ENCODE measurements at places on chromosomes 2 and 18.
A peak's percentile ranks its signal among the peaks of the same experiment; 100 is the strongest.

- DNase-seq, result no peak
These were observed 108.9 kb downstream of the INHBB start for GRCh38 chr2:120454654-120455385.

- DNase-seq, result peak; percentile 10
These were observed 90.7 kb upstream of the GCFC2 start for GRCh38 chr2:75801234-75801982.

DNA sequence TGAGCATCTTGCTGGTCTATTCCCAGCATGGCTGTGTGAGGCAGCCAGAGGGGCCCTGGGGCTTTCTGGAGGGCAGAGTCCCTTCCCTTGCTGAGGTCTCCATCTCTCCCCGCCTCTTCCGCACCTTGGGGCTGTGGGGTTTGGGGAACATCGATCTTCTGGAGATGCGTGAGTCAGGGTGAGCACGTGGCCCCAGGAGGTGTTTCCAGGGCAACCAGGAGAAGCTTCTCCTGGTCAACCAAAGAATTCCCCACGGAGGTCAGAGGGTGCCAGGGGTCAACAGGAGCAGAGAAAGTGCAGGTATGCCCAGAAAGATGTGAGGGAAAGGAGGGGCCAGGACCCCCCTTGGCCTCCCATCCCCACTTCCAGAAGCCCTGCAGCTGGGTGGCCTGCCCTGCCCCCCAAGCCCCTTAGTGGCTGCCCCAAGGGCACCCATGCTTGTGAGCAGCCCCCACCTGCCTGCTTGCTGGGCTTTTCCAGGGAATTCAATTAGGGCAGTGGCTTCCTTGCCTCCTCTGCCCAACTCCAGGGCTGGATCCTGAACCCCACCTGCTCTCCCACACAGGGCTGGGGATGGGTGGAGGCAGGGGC lies 2.8 kb upstream of the PROM2 start:
- DNase-seq, result no peak

GRCh38 chr2:21263622-21264021 lies 139.9 kb downstream of the TDRD15 start:
- DNase-seq, result no peak

GRCh38 chr2:230158468-230158867 lies 61.3 kb downstream of the SP110 start:
- no peak for DNase-seq

DNA sequence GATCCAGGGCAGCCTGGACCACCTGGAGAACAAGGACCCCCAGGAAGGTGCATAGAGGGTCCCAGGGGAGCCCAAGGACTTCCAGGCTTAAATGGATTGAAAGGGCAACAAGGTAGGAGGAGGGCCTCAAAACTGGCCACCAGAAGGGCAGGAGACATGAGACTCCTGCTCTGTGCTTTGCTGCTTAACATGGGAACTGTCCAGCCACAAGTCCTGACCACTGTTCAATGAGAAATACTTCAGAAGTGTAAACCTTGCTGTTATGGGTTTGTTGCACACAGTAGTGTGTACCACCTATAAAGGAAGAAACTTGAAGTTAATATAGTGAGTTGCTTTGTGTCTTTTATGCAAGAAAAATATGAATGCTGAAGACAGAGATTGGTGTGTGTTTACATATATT lies 44.2 kb upstream of the MFF start:
- no peak for DNase-seq

GRCh38 chr2:105597806-105598803 lies 146.6 kb upstream of the NCK2 start:
- no peak for DNase-seq

- no peak for DNase-seq
These were observed 780.0 kb downstream of the CNTNAP5 start for GRCh38 chr2:124805060-124805459.

DNA sequence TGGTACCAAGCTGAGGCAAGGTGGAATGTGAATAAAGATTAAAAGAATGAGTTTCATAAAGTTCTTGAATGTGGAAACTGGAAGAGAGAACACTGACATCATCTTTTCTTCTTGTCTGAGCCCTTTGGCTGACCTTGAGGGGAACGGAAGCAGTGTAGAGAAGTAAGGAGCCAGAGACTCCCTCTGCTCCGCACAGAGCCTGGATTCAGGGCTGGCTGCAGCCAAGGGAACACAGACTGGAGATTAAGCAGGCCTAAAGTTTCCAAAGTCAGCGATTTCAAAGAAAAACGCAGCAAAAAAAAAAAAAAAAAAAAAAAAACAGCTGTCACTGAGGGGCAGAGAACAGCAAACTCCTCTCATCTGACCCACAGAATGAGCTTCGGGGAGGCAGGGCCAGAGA lies 19.3 kb upstream of the ALK start:
- DNase-seq, result no peak

DNA sequence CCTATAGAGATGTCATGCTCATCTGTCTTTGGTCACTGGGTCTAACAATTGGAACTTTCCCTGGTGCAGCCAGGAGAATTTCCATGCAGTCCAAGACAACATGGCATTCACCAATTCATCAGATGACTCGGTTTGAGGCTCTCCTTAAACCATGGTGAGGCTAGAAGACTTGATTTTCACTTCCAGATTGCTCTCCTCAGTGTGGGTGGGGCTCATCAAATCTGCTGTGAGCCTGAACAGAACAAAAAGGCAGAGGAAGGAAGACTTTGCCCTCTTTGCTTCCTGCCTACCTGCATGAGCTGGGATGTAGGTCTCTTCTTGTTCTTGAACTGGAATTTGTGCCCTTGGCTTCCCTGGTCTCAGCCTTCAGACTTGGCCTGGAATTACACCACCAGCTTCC lies 203.4 kb upstream of the TRIB2 start:
- DNase-seq, result no peak

GRCh38 chr2:215377283-215377682 lies 58.6 kb downstream of the FN1 start:
- DNase-seq, result no peak

GRCh38 chr2:197165020-197165419 lies 145.6 kb downstream of the ANKRD44 start:
- no peak for DNase-seq

- peak; percentile 97 for DNase-seq
These were observed 475 bp upstream of the BARD1 start for GRCh38 chr2:214809751-214810564.

- no peak for DNase-seq
These were observed 6.9 kb downstream of the CD8A start for GRCh38 chr2:86783615-86784339.

DNA sequence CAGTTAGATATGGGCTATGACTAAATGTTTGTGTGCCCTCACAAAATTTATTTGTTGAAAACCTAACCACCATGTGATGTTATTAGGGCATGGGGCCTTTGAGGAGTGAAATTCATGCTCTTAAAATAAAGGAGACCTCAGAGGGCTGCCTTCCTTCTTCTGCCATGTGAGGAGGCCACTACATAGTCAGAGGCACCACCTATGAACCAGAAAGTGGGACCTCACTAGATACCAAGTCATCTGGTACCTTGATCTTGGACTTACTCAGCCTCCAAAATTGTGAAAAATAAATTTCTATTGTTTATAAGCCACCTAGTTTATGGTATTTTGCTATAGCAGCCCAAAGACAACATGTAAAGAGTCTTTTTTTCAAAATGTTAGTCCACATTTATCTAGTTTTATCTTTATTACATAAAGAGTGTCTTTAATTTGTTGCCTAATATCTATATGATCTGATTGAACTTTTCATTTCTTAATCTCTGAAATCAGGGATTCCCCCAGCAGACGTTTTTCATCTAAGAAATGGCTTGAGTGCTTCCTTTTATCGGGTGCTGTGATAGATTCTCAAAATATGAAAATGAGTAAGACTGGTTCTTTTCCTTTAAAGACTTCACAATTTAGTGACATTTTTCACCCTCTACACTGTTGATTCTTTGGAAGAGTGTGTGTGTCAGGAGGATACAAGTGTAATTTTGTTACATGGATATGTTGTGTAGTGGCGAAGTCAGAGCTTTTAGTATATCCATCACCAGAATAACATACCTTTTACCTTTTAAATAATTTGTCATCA lies 34.2 kb downstream of the PMS1 start:
- DNase-seq, result no peak

DNA sequence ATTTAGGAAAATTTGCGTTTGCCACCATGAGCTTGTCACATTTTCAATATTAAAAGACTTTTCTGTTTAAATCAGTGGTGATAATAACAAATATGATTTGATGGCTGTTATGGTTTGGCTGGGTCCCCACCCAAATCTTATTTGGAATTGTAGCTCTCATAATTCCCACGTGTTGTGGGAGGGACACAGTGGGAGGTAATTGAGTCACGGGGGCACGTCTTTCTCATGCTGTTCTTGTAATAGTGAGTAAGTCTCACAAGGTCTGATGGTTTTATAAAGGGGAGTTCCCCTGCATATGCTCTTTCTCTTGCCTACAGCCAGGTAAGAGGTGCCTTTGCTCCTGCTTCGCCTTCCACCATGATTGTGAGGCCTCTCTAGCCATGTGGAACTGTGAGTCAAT lies 83.4 kb upstream of the RGPD4 start:
- no peak for DNase-seq

GRCh38 chr2:208311954-208312353 lies 45.9 kb downstream of the PIKFYVE start:
- DNase-seq, result no peak

DNA sequence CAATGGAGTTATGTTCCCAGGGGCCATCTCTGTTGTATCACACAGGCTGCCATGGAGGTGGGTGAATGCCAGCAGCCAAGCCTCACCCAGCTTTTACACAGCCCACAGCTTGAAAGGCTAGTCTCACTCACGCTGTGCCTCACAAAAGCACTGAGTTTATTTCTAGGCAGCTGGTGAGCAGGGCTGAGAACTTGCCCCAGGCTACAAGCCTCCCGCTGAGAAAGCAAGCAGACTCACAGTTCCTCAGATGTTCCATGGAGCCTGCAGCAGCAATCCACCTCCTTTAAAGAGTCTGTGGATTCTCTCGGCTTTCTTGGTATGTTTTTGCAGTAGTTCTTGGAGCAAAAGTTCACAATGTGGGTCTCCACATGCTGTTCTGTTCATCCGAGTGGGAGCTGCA lies 40.9 kb upstream of the ALKAL2 start:
- DNase-seq, result no peak

GRCh38 chr2:105581555-105581944 lies 163.2 kb upstream of the NCK2 start:
- no peak for DNase-seq

DNA sequence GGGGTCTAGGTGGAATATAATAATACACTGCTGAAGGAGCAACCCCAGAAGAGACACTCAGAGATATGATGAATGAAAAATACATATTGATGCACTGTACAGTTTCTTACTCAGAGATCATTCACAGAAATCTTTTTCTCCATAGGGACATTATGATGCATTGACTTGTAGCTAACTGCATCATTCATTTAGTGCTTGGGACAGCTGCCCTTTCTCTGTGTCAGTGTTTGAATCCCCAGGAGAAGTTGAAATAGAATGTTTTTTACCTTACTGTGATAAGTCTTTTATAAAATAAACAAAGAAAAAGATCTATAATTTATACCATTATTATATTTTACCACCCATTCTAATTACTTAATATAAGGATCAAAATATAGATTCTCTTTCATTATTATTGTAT lies 91.7 kb upstream of the DSEL start:
- no peak for DNase-seq

- DNase-seq, result no peak
These were observed 558.4 kb downstream of the PIK3C3 start for GRCh38 chr18:42513441-42513840.

DNA sequence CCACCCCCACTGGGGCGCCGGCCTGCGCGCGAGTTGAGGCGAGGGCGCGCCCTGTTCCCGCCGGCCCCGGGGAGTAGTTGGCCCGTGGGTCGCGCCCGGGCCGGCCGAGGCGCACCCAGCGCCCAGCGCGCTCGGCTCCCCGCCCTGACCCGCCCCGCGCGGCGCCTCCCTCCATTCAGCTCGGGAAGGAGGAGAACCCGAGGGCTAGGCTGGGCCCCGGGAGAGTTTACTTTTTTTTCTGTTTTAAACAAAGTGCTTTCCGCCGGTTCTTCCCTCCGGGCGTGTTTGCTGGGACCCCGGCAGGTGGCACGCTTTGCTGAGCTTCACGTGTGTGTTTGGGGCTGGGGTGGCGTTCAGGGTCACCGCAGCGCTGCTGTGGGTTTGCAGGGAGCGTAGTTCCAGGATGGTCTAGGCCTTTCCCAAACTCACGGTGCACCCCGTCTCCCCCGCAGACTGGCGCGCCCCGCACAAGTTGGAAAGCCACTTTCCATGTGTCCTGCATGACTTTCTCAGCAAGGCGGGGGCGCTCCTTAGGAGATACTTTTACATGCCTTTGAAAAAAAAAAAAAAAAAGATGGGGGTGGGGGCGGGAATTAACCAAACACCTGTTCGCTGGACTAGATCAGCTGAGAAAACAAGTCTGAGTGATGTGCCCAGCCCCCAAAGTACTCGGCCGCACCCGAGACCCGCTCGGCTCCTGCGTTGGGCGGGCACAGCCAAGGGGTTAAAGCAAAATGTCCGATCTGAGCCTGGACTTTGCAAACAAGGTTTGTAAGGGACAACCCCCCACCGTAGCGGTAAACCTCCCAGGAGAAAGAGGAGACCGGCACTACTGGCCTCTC lies 825 bp downstream of the ITGA6 start:
- DNase-seq, result peak; percentile 68

DNA sequence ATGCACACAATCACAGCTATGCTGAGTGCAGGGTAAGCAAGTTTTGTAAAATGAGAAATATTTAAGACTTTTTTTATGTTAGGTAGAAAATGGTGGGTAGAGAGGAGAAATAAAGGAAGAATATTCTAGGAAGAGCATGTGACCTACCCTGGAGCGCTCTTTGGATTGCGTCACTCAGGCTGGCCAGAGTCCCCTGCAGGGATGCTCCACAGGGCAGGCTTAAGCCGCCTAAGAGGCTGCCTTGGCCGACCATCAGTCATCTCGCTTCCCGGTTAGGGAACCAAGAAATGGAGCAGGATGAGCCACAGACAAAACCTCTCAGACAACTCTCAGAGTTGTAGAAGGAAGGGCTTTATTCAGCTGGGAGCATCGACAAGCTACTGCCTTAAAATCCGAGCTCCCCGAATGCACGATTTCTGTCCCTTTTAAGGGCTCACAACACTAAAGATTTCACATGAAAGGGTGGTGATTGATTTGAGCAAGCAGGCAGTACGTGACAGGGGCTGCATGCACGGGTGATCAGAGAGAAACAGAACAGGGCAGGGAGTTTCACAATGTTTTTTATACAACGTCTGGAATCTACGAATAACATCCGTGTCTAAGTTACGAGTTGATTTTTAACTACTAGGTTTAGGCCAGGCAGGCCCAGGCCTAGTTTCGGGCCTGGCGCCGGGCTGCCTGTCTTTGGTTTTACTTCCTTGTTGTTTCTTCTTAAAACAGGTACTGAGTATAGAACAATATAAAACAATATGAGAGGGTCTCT lies 1072.0 kb downstream of the CBLN2 start:
- no peak for DNase-seq

DNA sequence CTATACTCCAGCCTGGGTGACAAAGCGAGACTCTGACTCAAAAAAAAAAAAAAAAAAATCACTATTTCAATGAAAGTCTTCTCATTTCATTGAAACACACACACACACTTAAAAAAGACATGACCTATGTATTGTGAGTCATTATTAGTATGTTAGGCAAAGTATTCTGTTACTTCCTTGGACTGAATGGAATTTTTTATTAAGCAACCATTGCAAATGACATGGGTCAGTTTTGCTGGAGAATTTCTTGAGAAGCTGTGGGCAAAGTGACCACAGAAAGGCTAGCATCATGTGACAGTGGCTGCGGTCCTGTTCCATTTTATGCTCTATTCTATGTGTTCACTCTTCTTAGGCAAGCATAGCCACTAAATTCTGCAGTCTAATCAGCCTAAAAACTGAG lies 695.7 kb downstream of the TDRD15 start:
- no peak for DNase-seq

Data from common myeloid progenitor, CD34-positive (primary cell).